ENCODE measurements at places on chromosomes 3 and 15.

GRCh38 chr15:69983696-69984265 is 113.9 kb downstream of the TLE3 start:
- DNase-seq: no peak

DNA sequence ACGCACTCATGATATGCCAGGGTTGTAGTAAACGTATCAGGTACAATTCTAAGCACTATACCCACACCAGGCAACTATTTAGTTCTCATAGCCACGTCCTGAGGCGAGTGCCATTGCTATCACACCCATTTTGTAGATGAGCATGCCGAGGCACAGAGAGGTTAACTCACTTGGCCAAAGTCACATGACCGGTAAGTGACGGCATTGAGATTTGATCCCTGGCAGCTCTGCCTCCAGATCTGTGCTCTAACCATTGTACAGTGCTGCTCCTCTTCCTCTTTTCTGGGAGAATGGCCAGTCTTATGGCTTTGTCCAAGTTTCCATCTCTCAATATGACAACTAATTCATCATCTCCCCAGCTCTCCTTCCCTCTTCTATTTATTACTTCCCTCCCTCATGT is 18.9 kb upstream of the ATP2B2 start:
- DNase-seq: no peak

DNA sequence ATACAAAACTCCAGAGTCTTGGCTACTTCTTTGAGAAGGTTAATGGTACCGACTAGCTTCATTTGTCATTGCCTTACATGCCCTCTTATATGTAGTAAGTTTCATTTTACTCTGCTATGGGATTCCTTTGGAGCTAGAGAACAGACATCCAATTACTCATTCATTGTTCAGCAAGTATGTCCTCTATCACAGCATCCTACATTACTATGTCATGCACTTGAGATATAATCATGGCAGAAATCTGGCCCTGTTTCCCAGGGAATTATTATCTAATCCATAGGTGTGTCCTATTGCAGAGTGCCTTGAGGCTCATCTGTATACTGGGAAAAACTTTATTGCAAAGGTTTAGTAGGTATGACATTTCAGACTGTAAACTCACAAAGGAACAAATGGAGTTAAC is 333.1 kb upstream of the NECTIN3 start:
- DNase-seq: no peak

DNA sequence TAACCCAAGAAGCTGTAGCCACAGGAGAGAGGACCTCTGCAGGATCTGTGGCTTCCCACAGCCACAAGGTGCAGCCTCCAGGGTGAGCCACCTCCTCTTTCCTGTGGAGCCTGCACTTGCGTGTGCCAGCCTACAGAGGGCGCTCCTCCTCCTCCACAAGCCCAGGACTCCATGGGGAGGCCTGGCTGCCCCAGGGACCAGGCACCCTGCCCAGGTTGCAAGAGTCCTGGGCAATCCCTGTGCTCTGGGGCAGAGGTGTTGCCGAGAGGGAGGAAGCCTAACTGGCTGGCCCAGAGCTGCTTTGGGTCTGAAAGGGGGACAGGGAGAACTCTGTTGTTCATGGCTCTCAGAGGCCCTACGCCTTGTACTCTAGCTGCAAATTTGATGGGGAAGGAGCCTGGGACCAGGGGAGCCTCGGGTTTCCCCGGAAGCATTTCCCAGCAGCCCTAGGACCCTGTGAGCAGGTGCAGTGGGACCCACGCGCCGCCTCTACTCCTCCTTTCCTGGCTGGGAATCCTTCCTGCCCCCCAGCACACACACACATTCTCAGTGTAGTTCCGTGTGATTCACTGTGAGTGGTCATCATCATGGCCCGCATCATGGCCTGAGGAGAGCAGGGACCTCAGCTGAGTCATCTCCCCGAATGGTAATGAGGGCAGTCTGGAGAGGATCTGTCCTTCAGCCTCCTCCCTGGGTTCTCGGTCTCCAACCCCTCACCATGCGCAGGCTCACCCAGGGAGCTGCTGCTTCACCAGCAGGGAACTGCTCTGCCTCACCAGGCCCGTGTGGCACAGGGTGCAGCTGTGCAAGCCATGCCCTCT is 24.3 kb downstream of the TBC1D21 start:
- DNase-seq: peak; percentile 76

- peak; percentile 32 for DNase-seq
Observed at GRCh38 chr15:43067717-43068461, 37.9 kb downstream of the UBR1 start.

DNA sequence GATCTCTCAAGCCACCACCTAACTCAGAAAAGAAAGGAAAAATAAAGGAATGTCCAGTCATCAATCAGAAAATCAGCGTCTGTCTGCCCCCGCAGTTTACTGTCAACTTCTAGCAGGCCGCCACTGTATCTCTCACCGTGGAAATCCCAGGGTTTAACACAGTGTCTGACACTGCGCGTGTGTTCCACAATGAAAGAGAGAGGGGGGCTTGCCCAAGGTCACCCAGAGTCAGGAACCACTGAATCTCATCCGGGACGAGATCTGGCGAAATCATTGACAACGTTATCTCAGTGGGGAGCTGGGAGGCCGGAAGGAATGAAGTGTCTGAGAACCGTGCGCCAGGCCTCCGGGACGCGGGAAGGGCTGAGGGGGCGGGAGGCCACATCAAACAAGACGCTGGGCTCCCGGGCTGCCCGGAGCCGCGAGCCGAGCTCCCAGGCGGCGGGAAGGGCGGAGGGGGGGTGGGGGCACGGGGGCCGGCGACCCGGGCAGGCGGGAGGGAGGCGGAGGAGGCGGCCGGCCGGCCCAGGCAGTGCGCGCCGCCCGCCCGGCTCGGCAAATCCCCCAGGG is 2.2 kb upstream of the HES1 start:
- DNase-seq: peak; percentile 36

DNA sequence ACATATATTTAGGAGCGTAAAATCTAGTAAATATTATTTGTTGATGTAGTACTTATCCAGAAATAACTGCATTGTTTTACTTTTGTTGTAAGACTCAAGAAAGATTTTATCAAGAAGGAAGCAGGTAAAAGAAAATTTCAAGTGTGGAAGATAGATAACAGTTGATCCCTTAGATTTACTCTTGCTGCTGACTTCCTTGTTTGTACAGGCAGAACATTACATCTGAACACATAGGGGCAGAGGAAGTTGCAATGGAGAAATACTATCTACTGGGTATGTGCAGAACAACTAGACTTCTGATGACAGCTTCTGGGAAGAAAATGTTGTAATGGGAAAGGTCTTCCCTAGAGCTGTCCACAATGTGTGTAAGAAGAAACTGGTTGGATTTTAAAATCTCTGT is 350.6 kb downstream of the NLGN1 start:
- DNase-seq: no peak

- DNase-seq: no peak
Observed at GRCh38 chr3:40997711-40998519, 201.4 kb upstream of the CTNNB1 start.

GRCh38 chr15:80758130-80758745 is 20.9 kb upstream of the CEMIP start:
- no peak for DNase-seq

DNA sequence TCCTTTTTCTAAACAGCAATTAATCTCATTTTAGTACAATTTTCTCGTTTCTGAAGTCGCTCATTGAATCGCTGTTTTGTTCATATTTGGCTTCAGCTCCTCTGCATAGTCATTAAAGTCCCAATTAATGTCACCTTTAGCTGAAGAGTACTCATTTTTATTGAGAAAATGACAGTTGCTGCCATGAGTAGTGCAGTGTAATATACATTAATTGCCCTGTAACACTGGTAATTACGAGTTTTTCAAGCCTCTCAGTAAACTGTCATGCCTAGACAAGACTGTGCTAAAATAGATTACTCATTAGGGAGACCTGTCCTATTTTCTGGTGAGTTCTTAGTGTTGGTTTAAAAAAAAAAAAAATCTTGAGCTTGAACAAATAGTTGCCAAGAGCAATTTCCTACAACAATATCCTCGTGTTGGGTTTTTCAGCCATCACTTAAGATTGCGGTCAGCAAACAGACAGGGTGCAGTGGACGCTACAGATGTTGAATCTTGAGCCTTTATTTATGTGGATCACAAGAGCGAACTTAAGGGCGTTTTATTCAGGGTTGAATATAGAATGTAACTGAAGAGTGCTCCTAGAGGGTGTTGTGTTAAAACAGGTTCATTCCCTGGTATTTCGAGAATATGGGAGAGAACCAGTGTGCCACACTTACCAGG is 176.0 kb downstream of the CDIN1 start:
- no peak for DNase-seq

DNA sequence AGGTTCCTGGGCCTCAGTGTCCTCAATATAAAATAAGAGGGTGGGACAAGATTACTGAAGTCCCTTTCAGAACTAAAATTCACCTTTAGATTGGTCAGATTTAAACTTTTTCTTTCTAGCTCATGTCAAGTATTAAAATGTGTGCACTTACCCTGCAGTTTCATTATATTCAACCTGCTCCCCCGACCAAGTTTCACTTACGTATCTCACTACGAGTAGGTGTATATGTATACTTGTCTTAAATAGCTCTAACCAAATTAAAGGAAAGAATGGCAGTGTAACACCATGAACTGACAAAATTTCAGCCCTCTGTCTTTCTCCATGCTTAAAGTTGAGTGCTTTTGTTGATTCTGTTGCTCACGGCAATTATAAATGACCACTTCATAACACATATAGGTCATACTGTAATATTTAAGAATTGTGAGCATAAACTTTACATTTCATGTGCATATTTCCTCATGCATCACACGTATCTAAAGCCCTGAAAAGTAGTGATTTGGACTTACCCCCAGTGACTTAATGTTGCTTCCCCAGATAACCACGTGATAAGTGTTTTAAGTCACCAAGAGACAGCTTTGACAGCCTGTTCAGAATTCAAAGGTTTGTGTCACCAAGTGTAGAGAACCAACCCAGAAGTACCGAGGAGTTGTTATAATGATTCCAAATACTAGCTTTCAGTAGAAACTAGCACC is 70.0 kb downstream of the PGPEP1L start:
- DNase-seq: no peak

DNA sequence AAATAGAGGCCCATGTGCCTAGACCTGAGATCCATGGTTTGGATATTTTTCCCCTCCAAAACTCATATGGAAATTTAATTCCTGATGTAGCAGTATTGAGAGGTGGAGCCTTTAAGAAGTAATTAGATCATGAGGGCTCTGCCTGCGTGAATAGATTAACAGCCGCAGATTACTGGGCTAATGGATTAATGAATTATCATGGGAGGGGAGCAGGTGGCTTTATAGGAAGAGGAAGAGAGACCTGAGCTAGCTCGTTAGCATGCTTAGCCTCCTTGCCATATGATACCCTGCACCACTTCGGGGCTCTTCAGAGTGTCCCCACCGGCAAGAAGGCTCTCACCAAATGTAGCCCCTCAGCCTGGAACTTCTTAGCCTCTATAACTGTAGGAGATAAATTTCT is 15.8 kb downstream of the ARHGEF26 start:
- no peak for DNase-seq

GRCh38 chr3:27345493-27345892 is 23.7 kb downstream of the NEK10 start:
- DNase-seq: no peak

DNA sequence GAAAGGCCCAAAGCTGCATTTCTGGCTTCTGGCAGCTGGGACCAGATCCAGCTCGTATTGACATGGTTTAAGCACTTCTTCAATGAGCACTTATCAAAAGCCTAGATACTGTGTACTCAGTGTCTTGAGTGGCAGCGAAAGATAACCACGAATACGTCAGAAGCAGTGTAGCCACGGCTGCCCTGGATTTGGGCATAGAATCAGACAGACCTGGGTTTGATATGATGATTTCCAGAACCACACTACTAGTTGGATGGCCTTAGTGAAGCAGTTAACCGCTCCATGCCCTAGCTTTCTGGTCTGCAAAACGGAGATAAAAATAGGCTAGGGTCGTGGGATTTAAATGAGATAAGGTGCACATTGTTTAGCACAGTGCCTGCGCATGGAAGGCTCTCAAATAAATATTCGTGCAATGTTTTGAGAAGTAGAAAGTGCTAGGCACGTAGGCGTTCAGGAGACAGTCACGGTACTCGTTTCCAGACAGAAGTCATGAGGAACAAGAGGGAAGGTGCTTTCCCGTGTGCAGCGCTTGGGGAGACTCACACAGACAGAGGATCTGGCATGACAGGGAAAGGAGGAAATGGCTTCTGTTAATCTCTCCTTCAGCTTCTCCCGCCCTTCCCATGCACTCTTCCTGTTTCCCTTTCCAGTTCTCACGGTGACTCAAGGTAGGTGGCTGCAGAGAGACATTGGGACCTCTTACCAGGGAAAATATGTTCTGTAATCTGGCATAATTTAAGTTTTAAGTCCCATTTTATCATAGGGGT is 70.3 kb downstream of the CCNL1 start:
- peak; percentile 50 for DNase-seq

DNA sequence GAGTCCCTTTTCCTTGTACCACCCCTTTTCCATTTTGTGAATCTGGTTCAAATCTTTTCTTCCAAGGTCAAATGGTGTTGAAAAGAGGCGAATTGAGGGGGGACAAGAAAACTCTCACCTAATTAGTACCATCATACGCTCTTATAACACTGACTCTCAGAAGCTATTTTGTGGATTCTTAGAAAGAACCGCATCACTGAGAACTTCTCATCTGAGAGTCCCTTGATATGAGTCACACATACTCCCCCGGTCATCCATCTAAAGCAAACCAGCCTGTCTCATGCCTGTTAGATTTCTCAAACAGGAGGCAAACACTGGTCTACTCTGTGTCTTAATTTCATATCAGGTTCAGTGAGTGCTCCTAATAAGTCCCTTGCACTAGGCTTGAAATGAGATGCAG is 76.5 kb upstream of the SPRED1 start:
- no peak for DNase-seq

GRCh38 chr15:26665957-26666791 is 106.7 kb downstream of the GABRB3 start:
- DNase-seq: no peak

DNA sequence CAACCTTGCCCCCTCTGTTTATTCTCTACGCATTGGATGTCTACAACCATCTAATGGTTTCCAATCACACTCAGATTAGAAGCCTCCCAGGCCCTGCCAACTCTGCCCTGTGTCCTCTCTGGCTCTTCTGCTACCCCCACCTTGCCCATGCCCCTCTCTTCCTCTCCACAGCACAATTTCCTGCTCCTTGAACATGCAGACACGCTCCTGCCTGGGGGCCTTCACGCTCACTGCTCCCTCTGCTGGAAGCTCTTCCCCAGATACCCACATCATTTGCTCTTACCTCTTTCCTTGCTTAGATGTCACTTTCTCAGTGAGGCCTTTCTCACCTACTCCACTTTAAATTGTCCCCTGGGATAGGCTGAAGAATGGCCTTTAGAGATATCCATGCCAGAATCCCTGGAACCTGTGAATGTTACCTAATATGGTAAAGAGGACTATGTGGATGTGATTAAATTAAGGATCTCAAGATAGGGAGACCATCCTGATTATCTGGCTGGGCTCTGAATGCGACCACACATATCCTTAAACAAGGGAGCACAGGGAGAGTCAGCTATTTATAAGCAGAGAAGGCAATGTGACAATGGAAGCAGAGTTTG is 9.9 kb downstream of the KY start:
- DNase-seq: peak; percentile 11

- peak; percentile 84 for DNase-seq
Observed at GRCh38 chr15:63436872-63437375, 55.3 kb upstream of the CA12 start.

All from activated CD4-positive, alpha-beta T cell treated with anti-CD3 and anti-CD28 coated beads for 48 hours (primary cell).